Activated CD4-positive, alpha-beta memory T cell treated with anti-CD3 and anti-CD28 coated beads for 36 hours (primary cell): ENCODE measurements at places on chromosomes 4 and X. TPM values are rescaled to one million over a fixed set of nuclear protein-coding genes. Genes with fewer than 3 reads are reported as not detected.

HELT gene
- total RNA-seq = not detected

TMEM47 gene
- not detected for total RNA-seq

- H3K4me1 ChIP-seq = no peaks in the 10 kb centered on the region
- H3K27me3 ChIP-seq = no peaks in the 10 kb centered on the region
- no peak for DNase-seq
- no peak overlapping the region for H3K4me3 ChIP-seq
- no peak overlapping the region for H3K27ac ChIP-seq
- H3K36me3 ChIP-seq = peaks cover 2% of the 10 kb centered on the region
Measured at GRCh38 chr4:94477227-94477626, 25.5 kb downstream of the PDLIM5 start.

- DNase-seq = no peak
- H3K36me3 ChIP-seq = no peaks in the 10 kb centered on the region
- H3K4me3 ChIP-seq = no peak overlapping the region
- no peaks in the 10 kb centered on the region for H3K4me1 ChIP-seq
Measured at GRCh38 chr4:174437324-174437723, 85.0 kb downstream of the HPGD start.

DNA sequence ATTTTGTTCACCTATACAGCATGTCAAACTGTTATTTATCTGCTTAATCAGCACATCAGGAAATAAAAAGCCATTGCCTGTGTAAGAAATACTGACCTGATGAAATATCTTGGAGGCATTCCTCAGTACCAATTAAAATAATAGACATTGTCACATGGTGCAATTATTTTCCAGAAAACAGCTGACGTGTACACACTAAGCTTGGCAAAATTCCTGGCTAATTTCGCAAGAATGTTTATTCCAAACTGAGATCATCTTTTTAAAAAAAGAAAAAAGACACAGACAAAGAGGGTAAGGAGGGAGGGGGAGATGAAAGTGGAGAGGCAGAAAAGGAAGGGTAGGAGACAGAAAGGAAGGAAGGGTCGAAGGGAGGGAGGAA lies 61.9 kb upstream of the NFKB1 start:
- H3K4me3 ChIP-seq = no peak overlapping the region
- no peaks in the 10 kb centered on the region for H3K36me3 ChIP-seq
- H3K4me1 ChIP-seq = no peaks in the 10 kb centered on the region
- DNase-seq = no peak
- no peaks in the 10 kb centered on the region for H3K27me3 ChIP-seq

DNA sequence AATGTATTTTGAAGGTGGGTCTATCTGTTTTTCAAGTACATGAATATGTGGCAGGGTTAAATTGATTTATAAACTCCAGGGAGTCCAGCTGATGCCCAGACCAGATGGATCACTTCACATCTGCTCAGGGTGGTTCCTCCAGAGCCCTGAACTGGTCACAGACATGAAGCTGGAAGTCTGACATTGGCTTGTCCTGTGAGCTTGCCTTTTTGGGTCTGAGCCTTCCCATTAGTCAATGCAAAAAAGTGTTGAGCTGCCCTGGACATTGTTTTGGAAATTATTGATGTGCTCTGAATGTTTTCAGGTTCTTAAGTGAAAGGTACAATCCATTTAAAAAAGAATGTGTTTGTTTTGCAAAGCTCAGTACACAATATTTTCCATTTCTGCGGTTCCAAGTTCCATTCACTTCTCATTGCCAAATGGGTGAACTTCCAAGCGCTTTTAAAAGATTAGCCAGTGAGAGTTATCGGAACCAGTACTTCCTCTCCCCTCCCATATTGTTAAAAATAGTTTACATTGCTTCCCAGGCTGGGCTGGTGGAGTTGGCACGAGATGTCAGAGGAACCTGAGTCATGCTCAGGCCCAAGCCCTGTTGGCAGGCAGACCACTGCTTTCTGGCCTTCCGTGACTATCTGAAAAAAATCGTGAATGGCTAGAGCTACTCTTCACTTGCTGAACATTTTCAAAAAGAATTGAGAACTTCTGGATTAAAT lies 52.1 kb downstream of the PDGFRA start:
- no peaks in the 10 kb centered on the region for H3K36me3 ChIP-seq
- peaks cover 15% of the 10 kb centered on the region for H3K27me3 ChIP-seq
- no peak overlapping the region for H3K4me3 ChIP-seq
- no peak for DNase-seq
- H3K27ac ChIP-seq = no peak overlapping the region
- peaks cover 2% of the 10 kb centered on the region for H3K4me1 ChIP-seq
